T1000 (cell line): ENCODE measurements at places on chromosomes 12 and 14.

DNA sequence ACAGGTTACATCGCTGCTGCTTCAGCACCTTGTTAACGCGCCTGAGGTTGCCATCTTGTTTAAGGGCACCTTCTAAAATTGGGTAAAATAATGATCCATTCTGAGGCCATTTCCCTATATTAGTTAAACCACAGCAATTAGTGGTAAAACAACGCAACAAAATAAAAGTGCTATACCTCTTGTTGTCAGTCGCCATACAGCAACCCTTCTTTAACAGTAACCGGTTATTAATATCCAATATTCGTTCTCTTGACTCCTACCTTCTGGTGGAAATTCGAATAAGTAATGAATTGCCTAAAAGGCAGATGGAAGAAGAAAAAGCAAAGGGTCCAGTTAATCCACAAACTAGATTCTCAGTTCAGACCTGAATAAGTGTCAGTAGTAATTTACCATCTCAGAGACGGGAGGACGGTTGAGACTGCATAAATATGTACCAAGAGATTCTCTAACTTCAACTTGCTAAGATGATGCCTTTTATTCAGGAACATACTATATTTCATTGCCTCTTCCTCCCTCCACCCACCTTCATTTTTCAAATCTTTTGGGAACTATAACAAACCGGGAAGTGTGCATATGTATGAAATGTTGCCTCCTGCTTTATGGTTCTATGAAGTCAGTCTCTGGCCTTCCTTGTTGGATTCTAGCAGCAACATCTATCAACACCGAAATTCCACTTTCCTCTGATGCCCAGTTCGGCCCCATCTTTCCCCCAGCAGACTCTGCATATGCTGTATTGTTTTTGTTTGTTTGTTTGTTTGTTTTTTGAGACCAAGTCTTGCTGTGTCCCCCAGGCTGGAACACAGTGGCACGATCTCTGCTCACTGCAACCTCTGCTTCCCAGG lies 824 bp upstream of the PSMB5 start:
- DNase-seq, result no peak

DNA sequence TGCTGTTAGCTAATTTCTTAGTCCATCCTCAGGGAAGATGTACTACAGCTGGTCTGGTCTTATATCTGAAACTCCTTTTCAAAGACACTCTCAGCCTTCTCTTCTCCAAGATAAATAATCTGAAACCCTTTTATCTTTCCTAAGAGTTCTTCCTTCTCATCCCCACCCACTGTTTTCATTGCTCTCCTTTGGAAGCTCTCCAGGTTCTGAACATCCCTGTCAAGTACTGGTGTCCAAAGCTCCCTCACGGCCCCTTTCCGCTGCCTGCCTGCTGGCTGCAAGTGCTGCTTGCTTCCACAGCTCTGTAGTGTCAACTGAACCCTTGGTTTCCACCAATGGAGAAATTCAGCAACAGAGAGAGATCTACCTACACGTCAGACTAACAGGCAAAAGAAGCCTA lies 6.6 kb upstream of the SLC6A13 start:
- no peak for DNase-seq

- DNase-seq, result no peak
Measured at GRCh38 chr12:32567296-32567674, 111.8 kb upstream of the DNM1L start.

DNA sequence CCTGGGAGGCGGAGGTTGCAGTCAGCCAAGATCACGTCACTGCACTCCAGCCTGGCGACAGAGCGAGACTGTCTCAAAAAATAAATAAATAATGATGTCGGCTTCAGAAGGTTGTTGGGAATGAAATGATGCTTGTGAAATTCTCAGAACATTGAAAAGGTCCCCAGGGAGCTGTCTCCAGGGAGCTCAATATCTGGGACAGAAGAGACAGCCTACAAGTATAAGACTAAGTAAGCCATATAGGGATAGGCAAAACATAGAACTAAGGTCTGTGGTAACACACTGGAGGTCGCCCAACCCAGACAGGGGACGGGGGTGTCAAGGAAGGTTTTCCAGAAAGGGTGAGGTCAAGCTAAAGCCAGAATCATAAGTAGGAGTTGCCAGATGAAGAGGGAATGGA lies 29.5 kb upstream of the HSPB8 start:
- no peak for DNase-seq

- DNase-seq, result no peak
Measured at GRCh38 chr12:120932058-120932457, 27.9 kb upstream of the SPPL3 start.

GRCh38 chr12:44286821-44287505 lies 451.1 kb downstream of the TMEM117 start:
- DNase-seq, result no peak

GRCh38 chr12:97984974-97985580 lies 522.5 kb downstream of the RMST start:
- DNase-seq, result no peak
